Caco-2 (cell line): ENCODE measurements at places on chromosomes 3 and 15. TPM values are rescaled to one million over a fixed set of nuclear protein-coding genes. Genes with fewer than 3 reads are reported as not detected.

DNA sequence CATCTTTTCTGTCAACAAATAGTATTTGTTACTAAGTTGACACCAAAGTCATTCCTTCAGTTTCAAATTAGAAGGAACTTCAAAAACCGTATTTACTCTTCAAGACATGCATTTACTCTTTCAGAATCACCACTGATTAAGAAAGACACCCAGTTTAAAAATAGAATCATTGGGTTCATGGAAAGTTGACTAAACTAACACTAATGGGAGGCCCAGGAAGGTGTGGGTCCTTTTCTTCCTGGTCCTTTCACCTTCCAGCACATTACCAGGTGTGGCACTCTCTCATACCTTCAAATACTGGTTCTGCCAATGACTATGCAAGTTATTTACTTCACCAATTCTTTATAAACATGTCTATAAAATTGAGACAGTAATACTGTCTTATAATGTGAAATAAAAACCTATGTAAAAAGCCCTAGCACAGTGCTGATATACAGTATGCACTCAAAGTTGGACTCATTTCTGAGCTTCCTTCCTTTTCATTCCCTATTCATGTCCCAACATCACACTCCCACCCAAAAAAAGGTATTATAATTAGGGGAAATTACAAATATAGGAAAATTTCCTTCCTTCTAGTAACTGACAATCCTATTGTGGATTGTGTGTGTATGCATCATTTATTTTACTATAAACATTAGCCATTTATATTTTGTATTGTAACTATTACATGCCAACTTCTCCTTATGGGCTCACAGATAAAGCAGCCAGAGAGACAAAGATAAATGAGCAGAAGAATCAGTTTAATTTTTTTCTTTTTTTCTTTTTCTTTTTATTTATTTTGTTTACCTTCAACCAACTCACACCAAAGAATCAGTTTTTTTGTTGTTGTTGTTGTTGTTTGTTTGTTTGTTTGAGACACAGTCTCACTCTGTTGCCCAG lies 48.9 kb downstream of the LRRFIP2 start:
- DNase-seq, result no peak
- no peaks in the 10 kb centered on the region for H3K27me3 ChIP-seq
- peaks cover 11% of the 10 kb centered on the region for H3K4me1 ChIP-seq
- H3K4me3 ChIP-seq, result no peak overlapping the region

- no peaks in the 10 kb centered on the region for H3K36me3 ChIP-seq
- DNase-seq, result no peak
- H3K4me3 ChIP-seq, result no peak overlapping the region
- H3K27ac ChIP-seq, result no peak overlapping the region
Measured at GRCh38 chr3:123720638-123721037, 135.8 kb upstream of the HACD2 start.

- no peak overlapping the region for H3K4me3 ChIP-seq
- H3K36me3 ChIP-seq, result no peaks in the 10 kb centered on the region
- no peak overlapping the region for H3K27ac ChIP-seq
- H3K27me3 ChIP-seq, result no peaks in the 10 kb centered on the region; the same call in none of the 2 replicates
- no peaks in the 10 kb centered on the region for H3K4me1 ChIP-seq
Measured at GRCh38 chr3:123317716-123318115, 116.0 kb downstream of the SEC22A start.

STRC gene
- total RNA-seq, result 0.07 TPM in 1 of 2 replicates, not detected in the other

TSEN2 gene
- total RNA-seq, result 18.3 and 19.6 TPM in 2 replicates

LTK gene
- total RNA-seq, result 8.5 and 10.9 TPM in 2 replicates
